Lung (tissue), 17 donors: ENCODE measurements at places on chromosomes 3 and 15. TPM values are rescaled to one million over a fixed set of nuclear protein-coding genes. Genes with fewer than 3 reads are reported as not detected.

GRCh38 chr3:190701096-190701532 is 161.4 kb downstream of the GMNC start:
- DNase-seq, result peak; percentile 27

Gene P2RY1
- 12.5 TPM for total RNA-seq

- no peak for DNase-seq
These were observed 92.2 kb downstream of the CGNL1 start for GRCh38 chr15:57468486-57468885.

- peak; percentile 85 for DNase-seq
These were observed 1.4 kb downstream of the GJD2 start for GRCh38 chr15:34753236-34753894.

Gene KNG1
- 0.15 TPM for total RNA-seq

DNA sequence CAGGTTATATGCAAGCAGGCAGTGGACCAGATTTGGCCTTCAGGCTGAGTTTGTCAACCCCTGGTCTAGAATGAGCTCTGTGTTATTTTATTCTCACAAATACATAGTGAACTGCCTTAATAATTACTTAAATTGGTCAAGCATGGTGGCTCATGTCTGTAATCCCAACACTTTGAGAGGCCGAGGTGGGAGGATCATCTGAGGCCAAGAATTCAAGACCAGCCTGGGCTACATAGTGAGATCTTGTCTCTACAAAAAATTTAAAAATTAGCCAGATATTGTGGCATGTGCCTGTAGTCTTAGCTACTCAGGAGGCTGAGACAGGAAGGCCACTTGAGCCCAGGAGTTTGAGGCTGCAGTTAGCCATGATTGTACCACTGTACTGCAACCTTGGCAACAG is 15.0 kb downstream of the PLS1 start:
- no peak for DNase-seq

DNA sequence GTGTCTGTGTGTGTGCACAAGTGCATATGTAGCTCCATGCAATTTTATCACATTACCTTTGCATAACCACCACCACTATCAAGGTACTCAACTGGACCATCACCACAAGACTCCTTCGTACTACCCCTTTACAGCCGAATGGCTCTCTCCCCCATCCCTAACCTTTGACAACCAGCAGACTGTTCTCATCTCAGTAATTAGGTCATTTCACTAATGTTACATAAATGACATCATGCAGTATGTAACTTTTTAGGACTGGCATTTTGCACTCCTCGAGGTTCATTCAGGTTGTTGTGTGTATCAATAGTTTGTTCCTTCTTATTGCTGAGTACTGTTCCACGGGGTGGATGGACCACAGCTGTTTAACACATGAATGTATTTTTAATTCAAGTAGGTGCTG is 121.8 kb upstream of the SLC6A11 start:
- no peak for DNase-seq

DNA sequence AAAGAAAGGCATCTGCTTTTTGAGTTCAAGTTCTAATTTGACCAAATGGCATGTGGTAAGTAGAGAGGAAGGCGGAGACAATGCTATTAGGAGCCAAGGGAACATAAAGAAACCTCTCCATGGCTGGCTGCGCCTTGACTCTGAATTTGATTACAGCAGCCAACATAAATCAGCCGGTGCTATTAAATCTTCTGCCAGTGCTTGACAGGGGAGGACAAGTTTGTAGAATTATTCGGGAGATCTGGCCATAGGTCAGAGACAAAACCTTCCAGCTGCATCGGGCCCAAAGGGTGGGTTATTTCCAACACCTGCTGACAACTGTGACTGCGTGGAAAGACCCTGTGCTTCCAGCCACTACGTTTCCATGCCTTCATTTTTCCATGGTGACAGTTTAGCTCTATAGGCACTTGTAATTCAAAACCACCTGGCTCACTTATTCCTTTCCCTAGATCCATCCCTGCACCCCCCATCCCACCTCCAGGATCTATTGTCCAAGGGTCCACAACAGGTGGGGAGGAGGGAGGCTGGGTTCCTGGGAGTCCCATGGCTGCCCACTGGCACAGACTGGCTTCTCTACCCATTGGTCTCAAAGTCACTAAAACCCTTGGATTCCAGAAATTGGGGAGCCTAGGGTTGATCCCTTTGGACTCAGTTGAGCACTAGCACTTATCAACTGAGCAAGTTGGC is 15.9 kb downstream of the COLQ start:
- no peak for DNase-seq

- DNase-seq, result no peak
These were observed 175.6 kb upstream of the RASGRP1 start for GRCh38 chr15:38740206-38740605.

Gene THRB
- 9.7 TPM for total RNA-seq

GRCh38 chr3:37910671-37911400 is 49.2 kb downstream of the CTDSPL start:
- DNase-seq, result no peak

DNA sequence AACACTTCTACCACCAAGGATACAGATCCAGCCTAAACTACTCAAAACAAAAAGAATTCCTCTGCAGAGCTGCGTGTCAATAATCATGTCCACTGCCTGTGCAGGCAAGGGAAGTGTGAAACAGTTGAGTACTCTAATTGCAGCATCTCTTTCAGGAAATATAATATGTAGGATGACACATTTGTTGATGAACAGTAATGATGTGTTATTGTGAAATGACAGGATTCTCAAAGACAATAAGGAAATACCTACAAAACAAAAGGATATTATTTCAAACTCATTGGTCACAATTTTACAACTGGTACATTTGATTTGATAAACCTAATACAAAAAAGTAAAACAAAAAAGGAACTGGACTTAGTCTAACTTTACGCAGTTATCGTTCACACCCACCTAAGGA is 4.4 kb downstream of the SPG11 start:
- DNase-seq, result no peak

DNA sequence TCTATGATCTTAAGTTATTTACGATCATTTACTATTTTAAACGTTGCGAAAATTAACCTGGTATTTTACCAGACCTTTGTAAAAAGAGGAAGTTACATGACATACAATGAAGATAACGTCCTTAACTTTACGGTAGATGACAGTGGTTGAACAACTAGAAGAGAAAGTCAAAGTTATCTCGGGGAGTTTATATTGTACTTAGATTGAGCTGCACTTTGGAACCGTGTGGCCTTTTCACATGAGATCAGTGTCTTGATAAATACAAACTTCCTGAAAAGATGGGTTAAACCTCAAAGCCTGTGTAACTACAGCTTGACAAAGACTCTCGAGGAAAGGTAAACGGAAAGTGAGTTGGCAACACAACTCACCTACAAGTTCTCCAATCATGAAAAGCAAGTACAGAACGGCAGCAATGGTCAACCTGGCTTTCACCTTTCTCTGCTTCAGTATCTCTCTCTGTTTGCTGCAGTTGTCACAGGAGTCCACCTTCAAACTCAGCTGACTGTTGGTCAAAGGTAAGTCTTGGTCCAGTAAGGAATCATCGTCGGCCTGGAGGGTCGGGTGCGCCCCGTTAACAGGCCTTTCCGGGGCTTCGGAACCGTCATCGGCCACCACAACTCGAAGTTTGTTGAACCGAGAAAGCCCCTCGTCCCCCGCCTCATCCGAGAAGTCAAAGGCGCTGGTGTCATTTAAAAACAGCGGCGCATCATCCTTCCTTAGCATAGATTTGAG is 793 bp downstream of the SLC30A4 start:
- no peak for DNase-seq

DNA sequence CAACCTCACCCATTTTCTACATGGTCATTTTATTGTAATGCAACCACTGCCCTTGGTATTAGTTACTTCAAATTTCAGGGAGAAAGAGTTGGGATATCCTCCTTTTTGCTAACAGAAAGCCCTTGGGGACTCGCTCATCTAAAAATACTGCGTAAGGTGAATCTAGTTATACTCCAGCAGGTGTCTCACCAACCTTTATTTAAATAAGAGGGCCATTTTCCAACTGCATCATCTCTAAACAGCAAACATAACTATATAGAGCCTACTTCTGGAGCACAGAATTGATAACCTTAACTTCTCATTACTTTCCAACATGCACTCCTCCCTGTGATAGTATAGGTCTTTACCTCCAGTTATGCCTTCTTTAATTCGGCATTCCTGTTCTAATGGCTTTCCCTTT is 77.5 kb downstream of the TBL1XR1 start:
- DNase-seq, result no peak

DNA sequence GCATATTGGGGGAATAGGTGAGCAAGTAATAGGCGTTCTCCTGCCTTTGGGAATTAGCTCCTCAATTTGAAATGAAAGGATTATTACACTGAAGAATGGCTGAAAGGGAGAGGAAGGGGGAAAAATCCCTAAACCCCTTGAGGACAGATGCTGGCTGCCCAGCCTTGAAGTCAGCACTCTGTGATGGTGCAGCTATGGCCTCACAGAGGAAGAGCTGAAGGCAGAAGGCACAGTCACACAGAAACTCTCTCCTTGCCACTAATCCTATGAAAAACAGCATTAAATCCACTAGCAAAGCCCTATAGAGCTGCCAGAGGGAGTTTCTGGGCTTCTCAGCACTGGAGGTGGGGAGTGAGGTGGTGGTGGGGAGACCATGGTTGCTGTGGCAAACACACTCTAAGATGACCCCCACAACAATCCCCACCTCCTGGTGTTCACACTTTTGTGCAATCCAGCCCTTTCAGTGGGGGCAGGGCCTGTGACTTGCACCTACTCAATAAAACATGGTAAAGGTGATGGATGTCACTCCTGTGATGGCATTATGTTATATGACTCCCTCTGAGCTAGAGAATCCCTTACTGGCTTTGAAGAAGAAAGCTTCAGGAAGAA is 101.2 kb downstream of the RFTN1 start:
- no peak for DNase-seq

Gene CEMIP
- 3.6 TPM for total RNA-seq

Gene TP63
- 3.1 TPM for total RNA-seq

- no peak for DNase-seq
These were observed 10.7 kb upstream of the ANXA2 start for GRCh38 chr15:60408463-60408981.

DNA sequence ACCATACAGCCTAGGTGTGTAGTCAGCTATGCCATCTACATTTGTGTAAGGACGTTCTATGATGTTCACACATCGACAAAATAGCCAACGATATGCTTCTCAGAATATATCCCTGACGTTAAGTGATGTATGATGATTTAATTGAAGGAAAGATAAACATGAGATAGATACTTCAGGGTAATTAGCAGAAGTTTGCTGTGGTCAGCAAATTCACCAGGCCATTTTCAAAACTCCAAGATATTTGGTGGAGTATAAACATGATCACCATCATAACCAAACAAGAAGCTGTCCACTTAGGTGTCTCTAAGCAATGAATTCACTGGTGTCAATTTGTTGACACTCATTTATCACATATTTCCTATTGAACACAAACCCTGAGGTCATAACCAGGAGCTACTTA is 885.6 kb upstream of the NR2F2 start:
- no peak for DNase-seq

DNA sequence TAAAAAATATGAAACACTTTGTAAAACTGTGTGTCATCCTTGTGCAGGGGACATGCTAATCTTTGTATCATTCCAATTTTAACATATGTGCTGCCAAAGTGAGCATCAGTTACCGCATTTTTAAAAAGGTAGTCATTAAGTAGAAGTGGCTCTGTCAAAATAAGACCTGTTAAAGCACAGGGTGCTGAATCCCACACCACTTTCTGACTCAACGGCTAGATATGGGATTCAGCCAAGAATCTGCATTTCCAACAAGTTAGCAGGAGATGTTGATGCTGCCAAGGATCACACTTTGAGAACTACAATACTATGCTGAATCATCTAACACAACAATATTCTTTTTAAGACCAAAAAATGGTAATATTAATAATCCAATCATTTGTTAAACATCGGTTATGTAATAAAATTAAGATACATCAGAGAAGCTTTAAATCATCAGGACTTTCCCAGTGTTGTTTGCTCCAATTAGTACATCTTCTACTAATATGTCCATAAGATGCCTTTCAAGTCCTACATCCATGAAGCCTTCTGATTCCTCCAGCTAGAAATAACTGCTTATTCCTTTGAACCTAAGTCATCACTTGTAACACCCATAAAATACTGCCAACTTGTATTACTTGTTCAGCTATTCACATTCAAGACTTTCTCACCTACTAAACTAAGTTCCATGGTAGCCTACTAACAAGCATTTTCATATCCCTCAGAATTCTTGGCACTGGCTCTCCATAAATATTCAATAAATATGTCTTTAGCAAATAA is 71.1 kb downstream of the TBL1XR1 start:
- no peak for DNase-seq

DNA sequence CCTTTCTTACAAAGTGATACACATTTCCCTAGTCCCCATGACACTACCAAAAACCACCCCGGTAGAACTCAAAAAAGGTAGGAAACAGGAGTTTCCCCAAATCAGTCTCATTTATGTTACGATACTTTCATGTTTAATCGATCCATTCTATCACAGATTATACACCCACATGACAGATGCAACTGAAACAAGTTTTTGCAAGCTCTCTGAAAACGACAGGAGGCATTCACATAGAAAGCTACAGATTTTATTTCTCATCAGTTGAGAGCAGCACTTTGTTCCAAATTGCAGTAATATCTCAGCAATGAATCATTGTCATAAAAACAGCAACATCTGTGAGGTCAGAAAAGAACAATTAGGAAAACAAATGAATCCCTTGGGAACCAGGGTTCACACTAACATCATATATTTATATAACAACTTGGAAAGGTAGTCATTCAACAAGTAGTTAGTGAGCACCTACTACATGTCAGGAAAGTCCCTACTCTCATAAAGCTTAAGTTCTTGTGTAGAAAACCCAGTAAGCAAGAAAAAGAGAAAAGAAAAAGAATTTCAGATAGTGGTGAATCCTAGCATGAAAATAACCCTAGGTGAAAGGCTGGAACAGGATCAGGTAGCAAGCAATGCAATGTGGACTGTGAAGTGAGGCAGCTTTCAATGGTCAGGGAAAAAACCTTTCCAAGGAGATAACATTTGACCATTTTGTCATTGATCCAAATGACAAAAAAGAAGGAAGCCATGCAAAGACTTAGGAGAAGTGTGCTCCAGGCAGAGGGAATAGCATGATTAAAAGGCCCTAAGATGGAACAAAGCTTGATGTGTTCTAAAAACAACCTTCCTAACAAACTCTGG is 8.3 kb downstream of the PLD1 start:
- no peak for DNase-seq

- no peak for DNase-seq
These were observed 121.6 kb upstream of the EIF1B start for GRCh38 chr3:40187945-40188344.

Gene SPTSSB
- total RNA-seq, result not detected

DNA sequence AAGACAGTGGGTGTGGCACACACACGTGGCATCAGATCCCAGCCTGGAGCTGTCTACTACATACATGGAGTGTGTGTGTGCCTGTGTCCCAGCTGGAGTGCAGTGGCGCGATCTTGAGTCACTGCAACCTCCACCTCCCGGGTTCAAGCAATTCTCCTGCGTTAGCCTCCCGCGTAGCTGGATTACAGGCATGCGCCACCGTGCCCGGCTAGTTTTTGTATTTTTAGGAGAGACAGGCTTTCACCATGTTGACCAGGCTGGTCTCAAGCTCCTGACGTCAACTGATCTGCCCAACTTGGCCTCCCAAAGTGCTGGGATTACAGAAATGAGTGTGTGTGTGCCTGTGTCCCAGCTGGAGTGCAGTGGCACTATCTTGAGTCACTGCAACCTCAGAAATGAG is 108.8 kb downstream of the IL12A start:
- no peak for DNase-seq

Gene CAPN3
- total RNA-seq, result 20.9 TPM

GRCh38 chr15:25170781-25171110 is 216.0 kb downstream of the SNRPN start:
- no peak for DNase-seq
